ENCODE measurements at places on chromosomes 7 and 10.

GRCh38 chr10:91879515-91880170, 29.6 kb downstream of the FGFBP3 start:
- no peak for DNase-seq

DNA sequence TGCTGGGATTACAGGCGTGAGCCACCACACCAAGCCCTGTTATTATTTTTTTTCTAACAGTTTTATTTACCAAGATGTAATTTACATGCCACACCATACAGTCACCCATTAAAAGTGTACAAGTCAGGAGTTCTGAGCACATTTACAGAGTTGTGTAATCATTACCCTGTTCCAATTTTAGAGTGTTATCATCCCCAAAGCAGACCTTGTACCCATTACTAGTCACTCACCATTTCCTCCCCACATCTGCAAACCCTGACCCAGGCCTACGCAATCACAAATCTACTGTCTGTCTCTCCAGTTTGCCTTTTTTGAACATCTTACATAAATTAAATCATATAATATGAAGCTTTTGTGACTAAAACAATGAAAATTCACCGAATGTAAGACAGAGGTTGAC, 402.9 kb upstream of the FOXK1 start:
- DNase-seq = no peak

DNA sequence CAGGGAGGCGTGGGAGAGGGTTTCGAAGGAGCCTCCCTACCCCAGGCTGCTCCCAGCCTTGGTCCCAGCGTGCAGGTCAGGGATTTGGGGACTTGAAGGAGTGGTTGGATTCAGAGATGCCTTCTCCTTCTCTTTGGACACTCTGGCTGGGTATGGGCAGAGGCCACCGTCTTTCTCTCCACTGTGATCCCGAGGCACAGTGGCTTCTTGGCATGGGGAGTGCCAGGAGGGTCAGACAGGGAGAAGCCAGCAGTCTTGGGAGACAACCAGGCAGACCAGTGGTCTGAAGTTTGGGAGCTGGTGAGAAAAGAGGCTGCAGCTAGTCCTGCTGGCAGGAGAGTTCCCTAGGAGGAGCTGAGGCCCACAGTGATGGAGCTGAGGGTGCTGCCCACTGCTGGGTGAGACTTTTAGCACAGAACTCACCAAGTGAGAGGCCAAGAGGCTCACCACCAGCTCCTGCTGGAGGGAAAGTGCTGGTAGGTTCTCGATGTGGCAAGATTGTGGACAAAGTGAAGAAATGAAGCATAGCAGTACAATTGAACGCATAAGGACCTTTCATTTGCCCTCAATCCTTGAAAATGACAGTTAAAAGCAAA, 35.2 kb upstream of the WDFY4 start:
- DNase-seq = no peak

- no peak for DNase-seq
Measured at GRCh38 chr7:151801782-151802468, 75.0 kb downstream of the PRKAG2 start.

- no peak for DNase-seq
Measured at GRCh38 chr7:12323415-12323814, 80.2 kb downstream of the VWDE start.

- DNase-seq = no peak
Measured at GRCh38 chr10:120782336-120782735, 68.8 kb upstream of the WDR11 start.

DNA sequence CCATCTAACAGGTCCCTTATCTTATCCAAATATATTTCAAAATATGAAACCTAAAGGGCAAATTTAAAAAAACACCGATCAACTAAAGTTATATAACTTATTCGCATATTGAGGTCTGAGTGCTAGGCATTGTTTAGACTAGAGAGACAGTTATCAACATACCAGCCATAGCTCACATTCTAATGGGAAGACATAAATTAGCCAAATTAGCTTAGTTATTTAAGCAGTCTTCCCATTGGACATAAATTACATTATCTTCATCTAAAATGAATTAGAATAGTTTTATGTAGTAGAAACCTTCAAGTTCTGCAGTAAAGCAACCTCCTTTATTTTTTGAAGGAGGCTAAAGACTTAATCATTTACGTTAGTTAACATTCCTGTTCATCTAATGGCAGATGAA, 17.4 kb downstream of the KIF5B start:
- DNase-seq = no peak

Data from glutamatergic neuron (in vitro differentiated cells).